ENCODE measurements at places on chromosomes 11 and 22. TPM values are rescaled to one million over a fixed set of nuclear protein-coding genes. Genes with fewer than 3 reads are reported as not detected.
A peak's percentile ranks its signal among the peaks of the same experiment; 100 is the strongest.

Gene FAR1
- total RNA-seq, result 58.8 TPM

GRCh38 chr11:121780971-121781370 is 328.2 kb upstream of the SORL1-AS1 start:
- H3K27me3 ChIP-seq, result no peaks in the 10 kb centered on the region
- H3K4me1 ChIP-seq, result no peaks in the 10 kb centered on the region
- no peak overlapping the region for H3K27ac ChIP-seq

GRCh38 chr22:40637183-40638150 is 948 bp upstream of the MRTFA start:
- peak overlapping the region; percentile 80 for H3K27ac ChIP-seq
- H3K27me3 ChIP-seq, result peaks cover 3% of the 10 kb centered on the region
- H3K36me3 ChIP-seq, result no peaks in the 10 kb centered on the region
- H3K4me1 ChIP-seq, result peaks cover 19% of the 10 kb centered on the region
- DNase-seq, result peak; percentile 19
- peak overlapping the region; percentile 89 for H3K4me3 ChIP-seq

- H3K4me3 ChIP-seq, result no peak overlapping the region
- H3K4me1 ChIP-seq, result no peaks in the 10 kb centered on the region
- H3K36me3 ChIP-seq, result no peaks in the 10 kb centered on the region
- no peaks in the 10 kb centered on the region for H3K27me3 ChIP-seq
- no peak for DNase-seq
Observed at GRCh38 chr11:26027887-26028286, 304.0 kb upstream of the ANO3 start.

DNA sequence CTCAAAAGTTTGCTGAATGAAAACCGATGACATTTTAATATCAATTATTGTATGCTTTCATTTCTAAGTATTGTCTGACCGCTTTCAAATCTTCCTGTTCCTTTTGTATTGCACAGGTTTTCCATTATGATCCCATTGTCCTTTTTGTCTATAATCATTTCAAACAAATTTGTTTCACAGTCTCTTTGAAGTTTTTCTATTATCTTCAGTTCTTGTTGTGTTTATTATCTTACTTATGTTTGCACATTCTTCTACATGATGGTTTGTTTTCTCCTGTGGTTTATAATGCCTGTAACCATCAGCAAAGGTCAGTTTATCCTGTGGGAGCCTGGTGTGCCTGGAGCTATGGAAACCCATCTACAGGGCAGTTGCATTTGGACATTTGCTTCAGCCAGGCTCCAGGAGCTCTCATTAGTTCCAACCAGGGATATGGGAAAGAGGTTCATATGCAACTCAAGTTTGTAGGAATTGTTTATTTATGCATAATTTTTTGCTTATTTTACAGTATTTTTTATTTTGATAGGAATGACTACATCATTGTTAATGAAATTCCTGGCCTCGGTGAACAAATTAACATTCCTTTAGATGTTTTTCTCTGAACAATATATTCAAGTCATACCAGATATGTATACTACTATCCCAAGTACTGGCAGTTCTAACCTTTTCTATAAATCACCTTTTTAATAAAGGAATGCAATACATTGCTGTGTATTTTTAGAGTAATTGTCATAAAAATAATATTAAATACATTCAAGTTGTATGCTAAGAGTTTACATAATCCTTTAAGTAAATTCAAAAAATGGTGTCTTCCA is 179.2 kb downstream of the SBF2 start:
- H3K36me3 ChIP-seq, result peaks cover 17% of the 10 kb centered on the region
- no peak for DNase-seq
- H3K27me3 ChIP-seq, result no peaks in the 10 kb centered on the region
- H3K4me3 ChIP-seq, result no peak overlapping the region
- peaks cover 12% of the 10 kb centered on the region for H3K4me1 ChIP-seq
- H3K27ac ChIP-seq, result no peak overlapping the region

Data from WTC11 (cell line).